ENCODE measurements at places on chromosomes 6 and 20.

GRCh38 chr6:26296857-26297648, 67.9 kb upstream of the BTN3A2 start:
- no peak for DNase-seq

- DNase-seq: no peak
These were observed 85.3 kb downstream of the SIM1 start for GRCh38 chr6:100379386-100379785.

DNA sequence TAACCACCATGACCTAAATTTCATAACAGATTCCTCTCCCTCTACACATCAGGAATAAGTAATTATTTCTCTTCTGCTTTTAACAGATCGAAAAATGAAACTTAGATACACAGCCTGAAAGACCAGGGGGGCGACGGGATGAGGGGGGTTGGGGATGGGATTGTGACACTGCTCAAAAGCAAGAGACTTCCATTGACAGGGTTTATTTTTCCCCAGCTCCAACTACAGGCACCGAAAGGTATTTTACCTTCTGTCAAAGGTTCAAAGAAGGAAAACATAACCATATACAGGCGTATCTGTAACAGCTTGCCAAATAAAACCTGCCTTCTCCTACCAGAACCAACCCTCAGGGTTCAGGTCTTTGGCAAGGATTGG, 1.3 kb downstream of the EPHA7 start:
- no peak for DNase-seq

DNA sequence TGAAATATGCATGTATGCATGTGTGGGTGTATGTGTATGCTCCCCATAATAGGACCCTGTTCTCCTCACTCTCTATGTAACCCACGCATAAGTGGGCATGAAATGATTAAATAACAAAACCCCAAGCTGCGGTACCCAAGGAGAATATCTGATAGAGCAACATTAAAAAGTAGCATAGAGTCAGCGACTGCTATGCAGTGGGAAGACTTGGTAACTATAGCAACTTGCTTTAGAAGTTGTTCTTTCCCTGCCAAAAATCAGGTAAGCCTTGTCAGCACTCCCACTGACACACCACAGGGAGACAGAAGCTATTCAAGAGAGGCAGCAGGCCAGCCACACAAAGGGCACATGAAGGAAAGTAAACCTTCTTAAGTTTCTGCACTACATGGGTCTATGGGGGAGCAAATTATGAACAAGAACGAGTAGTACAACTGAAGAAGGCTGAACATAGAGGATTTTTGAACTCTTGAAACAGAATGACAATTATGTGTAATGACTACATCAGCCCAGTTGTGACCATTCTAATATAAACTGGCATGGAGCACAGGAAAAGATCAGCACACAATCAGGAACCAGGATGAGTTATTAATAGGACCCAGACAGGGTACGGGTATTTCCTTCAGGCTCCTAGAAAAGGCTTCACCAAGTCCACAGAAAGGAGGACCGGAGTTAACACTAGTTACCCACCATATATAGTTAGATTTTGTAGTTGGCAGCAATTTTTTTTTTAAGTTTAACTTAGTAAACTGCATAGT, 89.9 kb downstream of the GPR6 start:
- no peak for DNase-seq

- no peak for DNase-seq
These were observed 32.6 kb upstream of the PCMTD2 start for GRCh38 chr20:64222851-64223525.

- no peak for DNase-seq
These were observed 11.8 kb upstream of the BPIFB6 start for GRCh38 chr20:33019465-33020277.

- DNase-seq: no peak
These were observed 14.6 kb downstream of the RTN4IP1 start for GRCh38 chr6:106614592-106615257.

GRCh38 chr20:38833857-38834164, 28.3 kb downstream of the PPP1R16B start:
- DNase-seq: peak; percentile 24

GRCh38 chr6:98514073-98514720, 320.2 kb upstream of the POU3F2 start:
- DNase-seq: no peak

DNA sequence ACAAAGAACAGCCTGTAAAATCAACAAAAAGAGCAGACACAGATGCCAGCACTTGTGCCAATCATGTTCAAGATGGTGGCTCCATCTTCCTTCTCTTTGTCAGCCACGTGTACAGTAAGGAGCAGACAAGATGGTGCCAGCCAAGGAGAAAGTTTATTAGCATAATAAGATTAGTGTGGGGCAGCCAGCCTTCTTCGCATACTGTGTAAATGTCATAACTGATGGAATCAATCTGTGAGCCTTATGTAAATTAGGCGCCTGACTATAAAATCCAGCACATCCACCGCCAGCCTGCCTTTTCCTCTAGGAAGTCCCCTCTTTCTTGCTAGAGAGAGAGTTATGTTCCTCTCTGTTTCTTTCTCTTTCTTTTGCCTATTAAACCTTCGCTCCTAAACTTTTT, 99.7 kb upstream of the RALGAPA2 start:
- no peak for DNase-seq

GRCh38 chr20:38321959-38322598, 18.1 kb downstream of the BPI start:
- no peak for DNase-seq

DNA sequence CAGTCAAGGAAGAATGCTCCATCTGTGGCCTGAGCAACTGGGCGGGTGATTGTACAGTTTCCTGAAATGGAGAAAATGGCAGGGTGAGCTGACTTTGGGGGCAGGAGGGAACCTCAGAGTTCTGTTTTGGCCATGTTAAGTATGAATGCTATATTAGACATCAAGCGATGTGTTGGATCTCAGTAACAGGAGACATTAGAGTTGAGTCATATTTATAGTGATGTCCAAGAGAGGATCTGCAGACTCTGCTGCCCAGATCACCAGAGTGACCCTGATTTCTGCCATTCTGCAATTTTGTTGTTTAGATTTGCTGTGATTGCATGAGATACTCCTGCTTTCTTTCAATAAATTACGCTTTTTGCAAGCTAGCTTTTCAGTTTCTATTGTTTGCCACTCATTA, 131.4 kb upstream of the ENPP5 start:
- DNase-seq: no peak

DNA sequence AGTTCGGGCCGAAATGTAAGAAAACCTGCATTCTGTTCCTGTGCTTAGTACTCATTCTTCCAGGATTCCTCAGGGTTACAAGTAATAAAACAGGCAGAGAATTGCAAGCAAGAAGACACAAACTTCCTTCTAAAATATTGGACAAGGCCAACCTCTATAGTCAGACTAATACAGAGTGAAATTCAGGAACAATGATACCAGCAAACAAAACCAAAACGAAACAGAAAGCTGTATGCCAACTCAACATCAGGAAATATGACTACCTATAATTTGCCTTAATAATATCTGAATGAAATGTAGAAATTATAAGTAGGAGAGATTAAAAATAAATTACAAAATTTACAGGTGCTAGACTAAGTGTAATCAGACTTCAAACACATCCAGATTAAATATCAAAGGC, 238.8 kb downstream of the HIVEP2 start:
- no peak for DNase-seq

DNA sequence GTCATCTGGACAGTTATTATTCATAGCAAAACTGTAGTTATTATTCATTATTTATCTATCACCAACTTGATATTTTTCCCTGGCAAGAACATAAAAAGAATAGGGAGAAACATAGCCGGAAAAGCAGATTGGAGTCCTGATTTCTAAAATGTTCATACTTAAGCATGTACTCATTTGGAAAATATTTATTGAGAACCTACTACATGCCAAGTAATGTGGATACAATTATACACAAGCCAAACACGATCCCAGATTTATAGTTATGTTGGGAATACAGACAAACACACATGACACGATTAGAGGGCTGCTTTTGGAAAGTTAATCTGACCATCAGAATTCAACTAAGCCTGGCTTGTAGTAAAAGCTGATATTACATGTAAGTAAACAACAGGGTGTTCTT, 30.7 kb downstream of the ARHGAP18 start:
- DNase-seq: no peak

- no peak for DNase-seq
These were observed 102.3 kb upstream of the FOXP4 start for GRCh38 chr6:41443616-41444525.

- no peak for DNase-seq
These were observed 20.8 kb downstream of the SYCP2 start for GRCh38 chr20:59912609-59913008.

GRCh38 chr6:45746046-45746445, 269.6 kb downstream of the CLIC5 start:
- no peak for DNase-seq

DNA sequence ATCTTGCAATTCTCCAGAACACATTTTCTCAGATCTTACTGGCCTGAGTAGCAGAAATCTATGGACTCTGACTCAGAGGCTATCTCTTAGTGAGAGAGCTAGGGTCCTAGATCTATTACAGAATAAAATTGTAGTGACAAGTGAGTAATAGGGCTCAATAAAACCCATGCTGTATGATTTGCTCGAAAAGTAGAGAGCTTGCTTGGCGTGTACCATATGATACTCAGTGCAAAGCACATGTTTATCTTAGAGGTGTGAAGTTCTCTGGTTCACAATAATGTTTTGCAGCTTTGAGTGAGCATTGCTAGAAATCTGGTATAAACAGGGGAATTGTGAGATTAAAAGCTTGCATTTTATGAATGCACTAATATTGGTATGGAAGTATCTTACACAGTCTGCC, 87.8 kb upstream of the PRSS16 start:
- DNase-seq: no peak

DNA sequence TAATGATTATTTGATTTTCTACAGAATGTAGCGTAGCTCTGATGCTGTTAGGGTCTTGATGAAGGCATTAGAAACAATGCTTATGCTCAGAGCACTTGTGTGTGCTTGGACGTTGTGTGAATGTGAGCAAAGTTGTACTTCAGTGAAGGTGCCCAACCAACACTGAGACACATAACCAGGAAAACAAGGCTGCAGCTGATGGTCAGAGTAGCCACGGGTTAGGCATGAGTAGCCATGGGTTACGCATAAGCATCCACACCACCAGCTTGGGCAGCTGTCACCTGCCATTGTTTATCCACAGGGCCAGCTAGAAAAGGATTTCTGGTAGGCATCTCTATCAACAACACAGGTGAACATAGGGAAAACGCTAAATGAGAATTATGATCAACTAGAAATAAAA, 326.6 kb downstream of the NRN1 start:
- DNase-seq: no peak

- DNase-seq: no peak
These were observed 20.4 kb downstream of the HUS1B start for GRCh38 chr6:636488-636887.

DNA sequence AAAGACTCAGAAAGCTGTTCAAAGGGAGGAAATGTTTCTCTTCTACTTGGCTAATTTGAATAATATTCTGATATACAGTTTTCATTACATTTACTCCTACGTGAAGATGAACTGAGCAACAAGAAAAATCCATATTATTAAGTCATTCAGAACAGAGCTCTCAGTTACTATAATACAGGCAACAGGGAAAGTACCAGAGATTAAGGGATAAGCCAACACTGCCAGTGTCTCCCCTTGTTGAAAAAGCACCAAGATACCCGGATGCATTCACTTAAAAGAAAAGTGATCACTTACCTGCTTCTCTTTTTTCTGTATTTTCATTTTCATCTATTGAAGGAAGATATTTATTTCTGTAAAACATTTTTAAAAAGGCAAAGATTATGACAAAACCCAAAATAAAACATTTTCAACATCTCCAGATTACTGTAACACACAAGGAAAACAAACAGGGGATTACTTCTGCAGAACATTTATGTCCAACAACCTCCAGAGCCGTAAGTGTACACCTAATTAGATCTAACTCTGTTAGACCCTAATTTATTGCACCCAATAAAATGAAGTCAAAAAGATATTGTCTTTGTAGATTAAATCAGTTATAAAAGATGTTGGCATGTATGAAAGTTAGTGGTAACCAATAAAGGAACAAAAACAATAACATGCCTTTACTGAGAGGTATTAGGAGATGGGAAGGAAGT, 67.0 kb downstream of the CHD6 start:
- no peak for DNase-seq

DNA sequence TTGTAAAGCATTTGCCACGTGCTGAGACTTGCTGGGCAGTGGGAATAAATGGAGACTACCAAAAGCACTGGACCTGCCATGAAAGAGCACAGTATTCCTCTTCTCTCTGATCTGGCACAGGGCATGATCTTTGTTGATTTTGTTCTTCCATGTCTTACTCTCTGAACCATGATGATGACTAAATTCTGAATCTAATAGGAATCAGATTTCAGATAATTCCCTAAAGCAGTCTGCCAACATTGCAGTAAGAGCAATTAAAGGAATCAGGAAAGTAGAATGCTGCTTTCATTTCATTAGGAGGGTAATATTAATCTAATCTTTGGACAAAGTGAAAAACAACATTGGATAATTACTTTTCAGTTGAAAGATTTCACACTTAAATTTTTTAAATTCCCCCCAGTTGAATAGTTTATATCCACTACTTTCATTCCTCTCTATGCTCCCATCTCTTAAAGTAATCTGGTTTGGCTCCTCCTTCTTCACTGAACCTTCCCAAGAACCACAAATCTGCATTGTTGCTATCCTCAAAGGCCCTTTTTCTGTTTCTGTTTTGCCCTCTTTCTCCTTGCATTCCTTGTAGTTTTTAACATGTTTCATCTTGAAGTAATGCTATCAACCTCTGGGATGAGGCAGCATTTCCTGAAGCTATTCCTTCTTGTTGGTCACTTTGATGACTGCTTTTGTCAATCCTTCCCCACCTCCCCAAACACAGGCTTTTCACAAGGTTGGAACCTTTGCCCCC, 243.2 kb upstream of the TENT5A start:
- DNase-seq: no peak

- DNase-seq: no peak
These were observed 11.6 kb downstream of the RBCK1 start for GRCh38 chr20:419556-420165.

DNA sequence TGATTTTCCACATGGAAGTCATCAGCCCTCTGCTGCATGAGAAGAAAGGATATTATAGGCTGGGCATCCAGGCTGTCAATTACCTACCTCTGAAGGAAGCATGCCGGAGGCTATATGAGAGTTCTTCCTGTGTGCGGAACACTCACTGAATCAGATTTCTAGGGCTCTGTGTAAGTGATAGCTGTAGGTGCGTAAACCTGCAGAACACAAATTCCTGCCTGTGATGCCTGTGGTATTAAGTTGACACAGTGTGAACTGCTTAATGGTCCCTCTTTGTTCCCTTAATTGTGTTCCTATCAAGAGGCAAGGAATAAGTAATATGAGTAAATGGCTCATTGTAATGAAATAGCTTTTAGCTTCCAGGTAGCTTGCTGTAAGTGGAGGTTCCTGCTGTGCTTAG, 103.3 kb downstream of the ANKS1A start:
- DNase-seq: no peak

DNA sequence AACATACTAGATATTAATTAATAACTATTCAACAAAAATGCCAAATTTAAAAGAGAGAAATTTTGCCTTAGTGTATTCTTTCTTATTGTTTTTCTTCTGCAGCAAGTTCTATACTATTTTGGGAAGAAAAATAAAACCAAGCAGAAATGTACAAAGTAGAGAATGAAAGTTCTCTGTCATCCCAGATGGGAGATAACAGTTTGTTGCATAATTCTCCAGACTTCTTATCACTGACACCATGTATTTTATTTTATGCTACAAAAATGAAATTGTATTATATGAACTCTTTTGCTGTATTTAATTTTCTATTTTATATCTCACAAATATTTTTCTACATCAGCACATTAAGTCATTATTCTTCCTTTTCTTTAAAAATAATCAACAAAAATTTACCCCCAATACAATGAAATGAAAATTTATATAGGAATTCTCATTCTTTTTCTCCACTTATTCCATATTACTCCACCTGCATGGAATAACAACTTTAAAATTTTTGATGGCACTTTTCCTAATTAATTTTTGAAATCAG, 18.2 kb downstream of the TMEM244 start:
- DNase-seq: no peak
